Activated T-cell treated with anti-CD3 and anti-CD28 coated beads, Interleukin-2, amount 50 U/mL, for 24 hours (primary cell): ENCODE measurements at places on chromosomes 2 and 18.

DNA sequence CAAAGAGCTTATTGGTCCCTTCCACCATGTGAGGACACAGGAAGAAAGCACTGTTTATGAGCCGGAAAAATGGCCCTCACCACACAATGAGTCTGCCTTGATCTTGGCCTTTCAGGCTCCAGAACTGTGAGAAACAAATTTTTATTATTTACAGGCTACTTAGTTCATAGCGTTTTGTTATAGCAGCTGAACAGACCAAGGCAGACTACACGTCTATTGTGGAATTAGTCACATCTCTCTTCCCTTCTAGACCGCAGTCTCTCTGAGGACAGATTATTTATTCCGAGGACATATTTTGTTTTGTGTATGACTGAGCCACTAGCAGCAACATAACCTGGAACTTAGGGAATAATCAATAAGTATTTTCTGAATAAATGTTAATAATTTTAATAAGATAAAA is 125.5 kb downstream of the ASB1 start:
- DNase-seq, result no peak

DNA sequence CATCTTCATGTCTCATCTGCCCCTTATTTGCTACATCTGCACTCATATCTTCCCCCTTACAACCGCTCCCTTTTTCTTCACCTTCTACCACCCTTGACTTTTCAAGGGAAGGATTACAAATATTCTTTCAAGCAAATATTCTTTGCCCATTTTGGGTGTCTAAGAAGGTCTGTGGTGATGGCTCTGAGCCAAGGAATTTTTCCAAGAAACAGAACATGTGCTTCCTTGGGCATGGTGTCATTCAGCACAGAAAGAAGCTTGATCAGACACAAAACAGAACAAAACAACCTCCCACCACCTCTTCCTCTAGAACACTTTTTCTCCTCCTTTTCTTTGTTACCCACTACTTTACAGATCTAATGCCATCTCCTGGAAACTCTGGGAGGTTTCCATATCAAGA is 313.7 kb downstream of the SATB2 start:
- no peak for DNase-seq

GRCh38 chr18:47677952-47678351 is 252.5 kb downstream of the SMAD2 start:
- no peak for DNase-seq

DNA sequence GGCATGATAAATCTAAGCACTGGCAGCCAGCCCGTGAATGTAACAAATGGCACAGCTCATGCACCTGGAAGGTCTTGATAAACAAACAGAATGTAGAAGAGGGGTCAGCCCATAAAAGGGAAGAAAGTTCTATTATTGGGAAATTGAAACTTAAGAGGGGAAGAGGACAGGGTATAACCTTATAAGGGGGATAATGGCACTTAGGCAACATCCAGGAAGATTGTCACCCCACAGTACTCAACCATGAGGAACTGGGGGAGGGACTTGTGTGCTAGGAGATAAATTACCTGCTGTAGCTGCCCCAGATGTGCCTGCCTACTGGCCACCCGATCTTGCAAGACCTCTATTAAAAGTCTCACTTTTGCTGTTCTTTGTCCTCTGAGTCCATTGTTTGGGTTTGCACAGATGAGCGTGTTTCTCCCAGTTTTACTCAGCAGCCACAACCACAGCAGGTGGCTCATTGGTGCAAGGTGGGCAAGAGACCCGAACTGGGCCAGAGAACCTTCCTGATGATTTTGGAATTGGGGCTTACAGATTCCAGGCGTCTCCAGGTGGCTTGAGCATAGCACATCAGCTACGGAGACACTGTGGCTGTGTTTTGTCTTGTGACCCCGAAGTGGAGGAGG is 79.0 kb upstream of the TAF1B start:
- DNase-seq, result no peak

DNA sequence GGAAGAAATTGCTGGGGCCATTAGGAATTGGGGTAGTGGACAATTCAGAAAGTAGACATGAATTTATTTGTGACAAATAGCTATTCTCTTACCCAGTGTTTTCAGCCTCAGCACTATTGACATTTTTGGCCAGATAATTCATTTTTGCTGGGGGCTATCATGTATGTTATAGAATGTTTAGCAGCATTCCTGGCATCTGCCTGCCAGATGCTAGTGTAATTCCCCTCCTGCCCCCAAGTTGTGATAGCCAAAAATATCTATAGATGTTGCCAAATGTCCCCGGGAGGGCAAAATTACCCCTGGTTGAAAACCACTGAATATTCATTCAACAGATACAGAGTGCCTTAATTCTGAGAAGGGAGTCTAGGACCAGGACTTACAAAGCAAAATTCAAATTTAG is 183.6 kb downstream of the BABAM2 start:
- DNase-seq, result no peak

- no peak for DNase-seq
Observed at GRCh38 chr2:172195836-172196376, 93.2 kb upstream of the DLX2 start.

DNA sequence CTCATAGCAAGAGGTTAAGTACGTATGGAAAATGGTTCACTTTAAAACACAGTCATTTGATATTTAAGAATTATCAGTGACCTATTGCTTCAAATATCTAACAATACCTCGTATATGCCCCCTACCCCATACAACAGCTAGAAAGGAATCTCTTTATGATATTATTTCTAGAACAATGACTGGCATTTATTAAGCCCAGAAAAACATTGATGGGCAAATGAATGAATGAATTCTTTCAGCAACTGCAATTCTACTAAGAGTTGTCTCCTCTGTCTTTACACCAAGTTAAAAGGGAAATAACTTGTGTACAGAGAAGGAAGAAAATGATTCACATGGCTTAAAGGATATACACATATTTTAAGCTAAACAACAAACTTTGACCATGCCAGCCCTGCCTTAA is 384.7 kb downstream of the ERBB4 start:
- no peak for DNase-seq
